HEK293T (cell line): ENCODE measurements at places on chromosomes 11 and 22.

- no peak for DNase-seq
These were observed 25.2 kb downstream of the GDPD4 start for GRCh38 chr11:77276271-77276670.

DNA sequence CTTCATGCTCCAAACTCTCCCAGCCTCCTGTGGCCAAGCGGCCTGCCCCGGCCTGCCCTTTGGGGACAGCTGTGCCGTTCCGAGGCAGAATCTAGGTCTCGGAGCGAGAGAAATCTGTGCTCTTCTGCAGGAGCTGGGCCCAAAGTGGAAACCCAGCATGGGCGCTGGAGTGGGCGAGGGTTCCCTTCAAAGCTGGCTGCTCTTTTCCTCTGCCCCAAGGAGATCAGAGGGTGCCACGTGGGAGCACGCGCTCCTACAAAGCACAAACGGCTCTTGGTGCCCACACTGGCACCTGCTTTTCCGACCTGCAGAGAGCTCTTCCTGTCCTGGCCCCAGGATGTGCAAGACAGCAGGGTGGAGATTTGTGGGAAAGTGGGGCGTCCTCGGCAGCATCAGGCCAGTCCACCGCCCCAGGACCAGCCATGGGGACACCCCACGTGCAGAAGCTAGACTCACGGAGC lies 6.9 kb downstream of the OSBPL5 start:
- DNase-seq: no peak

DNA sequence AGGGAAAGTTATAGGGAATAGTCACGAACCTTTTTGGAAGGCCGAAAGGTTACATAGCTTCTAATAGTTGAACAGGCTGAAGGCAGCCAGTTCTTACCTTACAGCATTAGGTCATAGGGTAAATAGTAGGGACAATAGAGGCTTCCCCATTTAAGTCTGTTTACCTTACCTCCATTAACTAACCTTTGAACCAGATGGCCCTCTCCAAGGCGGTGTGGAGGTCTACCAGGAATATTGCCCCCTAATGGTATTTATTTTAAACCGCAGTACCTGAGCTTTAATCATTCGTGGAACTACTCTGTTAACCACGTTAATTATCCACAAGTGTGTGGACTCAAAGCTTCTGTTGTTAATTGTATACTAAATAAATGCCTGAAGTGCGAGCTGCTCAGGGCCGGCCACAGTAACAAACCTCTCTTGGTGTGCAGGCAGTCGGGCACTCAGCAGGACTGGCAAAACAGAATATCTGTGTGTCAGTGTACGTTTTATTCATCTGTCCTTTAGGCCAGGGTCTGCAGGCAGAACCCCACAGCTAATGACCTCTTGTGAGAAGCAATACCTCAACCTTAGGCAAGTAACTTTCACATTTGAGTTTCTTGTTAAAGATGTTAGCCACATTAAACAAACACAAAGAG lies 81.7 kb downstream of the PRCP start:
- no peak for DNase-seq

DNA sequence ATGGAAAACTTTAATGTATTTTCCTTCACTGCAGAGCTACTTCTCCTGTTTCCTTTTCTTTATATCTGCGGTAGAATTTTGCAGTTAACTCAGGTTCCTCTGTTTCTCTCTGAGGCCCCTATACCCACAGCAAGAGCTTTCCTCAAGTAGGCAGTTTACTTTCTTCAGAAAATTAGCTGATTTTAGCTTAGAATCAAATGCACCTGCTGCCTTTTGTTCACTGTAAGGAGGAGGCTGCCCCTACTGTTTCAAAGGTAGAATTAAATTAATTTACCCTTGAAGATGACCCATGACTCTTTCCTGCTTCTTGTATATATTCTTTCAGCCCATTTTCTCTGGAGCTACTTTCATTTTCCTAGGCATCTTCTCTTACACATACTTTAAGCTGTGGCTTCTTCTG lies 68.7 kb upstream of the GDPD4 start:
- no peak for DNase-seq
